ENCODE measurements at places on chromosomes 11 and 22. TPM values are rescaled to one million over a fixed set of nuclear protein-coding genes. Genes with fewer than 3 reads are reported as not detected.

The CHKA gene
- total RNA-seq = 38.0 TPM

The TMPRSS5 gene
- total RNA-seq = 35.0 TPM

The USP2 gene
- 13.7 TPM for total RNA-seq

The SLC22A25 gene
- total RNA-seq = not detected

The KRTAP5-10 gene
- not detected for total RNA-seq

The RCOR2 gene
- 0.40 TPM for total RNA-seq

The SAA4 gene
- not detected for total RNA-seq

The LRRC32 gene
- 192 TPM for total RNA-seq

The BIRC3 gene
- 22.3 TPM for total RNA-seq

The SORL1 gene
- 45.1 TPM for total RNA-seq

- no peak for DNase-seq
Measured at GRCh38 chr11:104771763-104772162, 126.5 kb downstream of the CASP12 start.

- peak; percentile 69 for DNase-seq
Measured at GRCh38 chr11:122733318-122733717, 77.8 kb downstream of the UBASH3B start.

- DNase-seq = no peak
Measured at GRCh38 chr11:72789493-72790131, 4.2 kb downstream of the STARD10 start.

DNA sequence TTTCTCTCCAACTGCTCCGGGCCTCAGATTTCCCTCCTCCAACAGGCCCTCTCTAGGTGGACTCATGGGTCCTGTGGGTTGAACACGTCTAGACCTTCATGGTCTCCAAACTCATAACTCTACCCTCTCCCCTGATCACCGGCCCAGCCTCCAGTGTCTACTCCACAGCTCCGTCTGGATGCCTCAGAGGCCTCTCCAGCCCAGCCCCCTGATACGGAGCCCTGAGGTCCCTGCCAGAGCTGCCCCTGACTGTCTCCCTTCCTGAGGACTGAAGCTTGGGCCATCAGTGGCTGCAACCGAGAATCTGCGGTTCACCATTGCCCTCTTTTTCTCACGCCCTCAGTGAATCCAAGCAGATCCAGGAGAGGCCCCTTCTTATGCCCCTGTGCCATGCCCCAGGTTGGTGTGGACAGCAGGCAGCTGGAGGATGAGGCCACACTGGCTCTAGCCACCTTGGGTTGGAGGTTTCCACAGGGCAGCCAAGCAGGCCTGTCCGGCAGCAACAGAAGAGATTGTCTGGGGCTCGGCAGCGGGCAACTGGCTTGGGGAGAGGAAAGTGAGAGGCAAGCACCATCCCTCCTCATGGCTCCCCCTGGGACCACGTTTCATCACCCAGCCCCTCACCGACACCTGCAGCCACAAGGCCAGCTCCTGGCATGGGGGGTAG, 104.6 kb upstream of the FGF3 start:
- peak; percentile 42 for DNase-seq

GRCh38 chr11:39363571-39363970, 2095.9 kb downstream of the LRRC4C start:
- no peak for DNase-seq

DNA sequence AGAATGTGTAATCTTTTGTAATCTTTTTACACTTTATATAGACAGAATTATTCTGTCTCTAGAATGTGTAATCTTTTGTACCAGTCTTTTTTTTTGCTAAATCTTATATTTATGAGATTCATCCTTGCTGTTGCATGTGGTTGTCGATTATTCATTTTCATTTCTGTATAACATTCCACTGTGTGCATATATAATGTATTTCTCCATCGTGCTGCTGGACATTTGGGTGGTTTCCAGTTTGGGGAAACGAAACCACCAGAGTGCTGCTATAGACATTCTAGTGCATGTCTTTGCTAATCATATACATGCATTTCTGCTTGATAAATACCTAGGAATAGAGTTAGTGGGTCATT, 146.5 kb downstream of the GRIK4 start:
- DNase-seq = no peak

DNA sequence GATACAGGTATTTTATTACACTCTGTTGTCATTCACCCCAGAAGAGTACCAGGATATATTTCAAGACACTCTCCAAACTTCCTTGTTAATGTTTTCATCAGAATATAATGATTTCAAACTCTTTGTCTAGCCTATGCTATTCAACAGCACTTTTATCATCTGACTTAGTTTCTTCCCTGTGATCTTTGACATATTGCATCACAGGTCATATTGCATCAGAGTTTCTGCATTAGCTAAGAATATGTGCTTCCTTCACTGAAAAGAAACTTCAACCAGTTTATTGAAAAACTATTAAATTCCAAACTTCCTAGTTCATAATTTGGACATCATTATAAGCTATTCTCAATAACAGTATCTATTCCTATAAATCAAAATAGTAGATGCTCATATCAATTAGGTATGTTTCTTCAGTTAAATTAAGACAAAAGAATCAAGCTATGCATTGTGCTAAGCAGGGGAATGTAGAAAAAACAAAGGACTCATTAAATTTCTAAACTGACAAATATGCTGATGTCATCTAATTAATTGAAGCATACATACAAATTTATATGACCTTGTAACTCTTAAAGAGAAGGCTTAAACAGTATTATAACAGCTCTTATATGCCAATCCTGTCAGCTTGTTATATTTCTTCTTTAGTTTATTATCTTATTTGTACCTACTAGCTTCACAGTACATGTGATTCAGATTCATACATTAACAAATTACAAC, 361.8 kb upstream of the LUZP2 start:
- DNase-seq = no peak

- peak; percentile 84 for DNase-seq
Measured at GRCh38 chr11:64742889-64743590, 902 bp downstream of the RASGRP2 start.

DNA sequence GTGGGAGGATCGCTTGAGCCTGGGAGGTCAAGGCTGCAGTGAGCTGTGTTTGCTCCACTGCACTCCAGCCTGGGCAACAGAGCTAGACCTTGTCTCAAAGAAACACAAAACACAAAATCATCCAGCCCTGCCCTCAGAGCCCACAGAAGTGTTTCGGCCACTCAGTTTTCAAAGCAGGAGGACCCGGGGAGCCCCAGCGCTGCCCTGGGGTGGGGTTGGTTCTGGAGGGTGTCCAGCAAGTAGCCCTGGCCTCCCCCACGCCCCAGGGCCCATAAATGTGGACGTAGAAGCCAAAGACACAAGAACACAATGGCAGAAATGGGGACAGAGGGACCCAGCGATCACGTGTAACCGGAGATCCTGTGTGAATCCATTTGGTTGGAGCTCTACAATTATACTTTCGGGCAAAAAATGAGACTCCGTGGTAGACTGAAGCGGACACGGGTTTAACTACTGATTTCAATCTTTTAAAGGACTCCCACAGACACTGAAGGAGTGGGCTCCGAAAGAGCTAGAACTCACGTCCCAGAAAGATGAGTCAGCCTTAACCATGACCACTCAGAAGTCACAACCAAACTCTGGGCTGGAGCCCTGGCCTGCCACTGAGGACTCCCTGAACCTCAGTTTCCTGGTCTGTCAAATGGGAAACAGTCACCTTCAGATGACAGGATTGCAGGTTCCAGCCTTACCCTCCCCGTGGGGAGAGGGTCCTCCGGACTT, 9.0 kb upstream of the CYTH4 start:
- DNase-seq = no peak

DNA sequence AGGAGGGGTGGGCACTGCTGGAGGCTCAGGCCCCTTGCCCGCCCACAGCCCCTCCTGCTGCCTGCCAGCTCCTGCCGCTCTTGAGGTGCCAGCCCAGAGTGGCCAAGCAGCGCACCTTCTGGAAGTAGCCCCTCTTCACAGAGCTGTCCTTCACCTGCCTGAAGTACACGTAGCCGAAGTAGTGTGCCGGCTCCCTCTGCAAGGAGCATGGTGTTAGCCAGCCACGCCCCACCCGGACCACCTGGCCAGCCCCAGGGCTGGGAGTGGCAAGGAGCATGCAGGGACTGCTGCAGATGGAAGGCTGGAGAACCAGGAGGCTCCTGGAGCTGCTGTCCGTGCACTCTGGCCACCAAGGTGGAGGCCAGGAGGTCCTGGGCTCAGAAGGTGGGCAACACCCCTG, 9.6 kb downstream of the DENND6B start:
- no peak for DNase-seq

DNA sequence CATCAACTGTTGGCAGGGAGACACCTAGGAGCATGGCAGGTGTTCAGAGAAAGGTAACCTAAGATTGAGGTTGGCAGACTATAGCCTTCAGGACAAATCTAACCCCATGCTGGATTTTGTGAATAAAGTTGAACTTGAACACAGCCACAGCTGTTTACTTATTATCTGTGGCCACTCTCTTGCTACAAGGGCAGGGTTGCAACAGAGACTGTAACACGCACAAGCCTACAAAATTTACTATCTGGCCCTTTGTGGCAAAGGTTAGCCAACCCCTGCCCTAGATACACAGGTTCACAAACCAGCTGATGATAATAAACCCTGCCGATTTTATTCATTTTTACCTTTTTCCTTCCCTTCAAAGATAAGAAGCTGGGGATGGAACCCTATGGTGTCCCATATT, 2.5 kb downstream of the THYN1 start:
- DNase-seq = no peak

- DNase-seq = no peak
Measured at GRCh38 chr11:44446366-44446762, 119.1 kb upstream of the CD82 start.

GRCh38 chr22:22917377-22917776, 29.8 kb downstream of the IGLL5 start:
- no peak for DNase-seq

GRCh38 chr22:29555065-29555644, 1.6 kb upstream of the THOC5 start:
- peak; percentile 75 for DNase-seq

DNA sequence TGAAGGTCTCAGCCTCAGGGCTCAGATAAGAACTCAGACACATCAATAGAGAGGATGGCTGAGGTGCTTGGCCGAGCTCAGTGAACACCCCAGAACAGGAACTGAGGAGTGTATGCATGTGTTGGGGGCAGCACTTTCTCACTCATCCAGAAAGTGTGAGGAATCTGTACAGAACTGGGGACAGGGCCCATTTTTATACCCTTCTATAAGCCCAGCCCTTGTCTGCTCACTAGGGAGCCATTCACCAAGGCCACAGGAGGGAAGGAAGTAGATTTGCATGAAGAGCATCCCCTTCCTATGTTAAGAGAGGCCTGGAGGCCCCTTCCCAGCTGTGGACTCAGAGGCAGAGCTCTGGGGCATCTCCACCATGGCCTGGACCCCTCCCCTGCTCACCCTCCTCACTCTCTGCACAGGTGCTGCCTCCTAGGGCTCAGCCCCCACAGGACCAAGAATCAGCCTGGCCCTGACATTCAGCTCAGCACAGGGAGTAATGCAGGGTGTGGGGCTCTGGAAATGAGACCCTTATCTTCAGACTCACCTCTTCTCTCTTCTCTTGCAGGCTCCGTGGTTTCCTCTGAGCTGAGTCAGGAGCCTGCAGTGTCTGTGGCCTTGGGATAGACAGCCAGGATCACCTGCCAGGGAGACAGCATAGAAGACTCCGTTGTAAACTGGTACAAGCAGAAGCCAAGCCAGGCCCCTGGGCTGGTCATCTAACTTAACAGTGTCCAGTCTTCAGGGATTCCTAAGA, 39.9 kb upstream of the GGTLC2 start:
- no peak for DNase-seq

- no peak for DNase-seq
Measured at GRCh38 chr22:47023871-47024270, 261.4 kb downstream of the TBC1D22A start.

DNA sequence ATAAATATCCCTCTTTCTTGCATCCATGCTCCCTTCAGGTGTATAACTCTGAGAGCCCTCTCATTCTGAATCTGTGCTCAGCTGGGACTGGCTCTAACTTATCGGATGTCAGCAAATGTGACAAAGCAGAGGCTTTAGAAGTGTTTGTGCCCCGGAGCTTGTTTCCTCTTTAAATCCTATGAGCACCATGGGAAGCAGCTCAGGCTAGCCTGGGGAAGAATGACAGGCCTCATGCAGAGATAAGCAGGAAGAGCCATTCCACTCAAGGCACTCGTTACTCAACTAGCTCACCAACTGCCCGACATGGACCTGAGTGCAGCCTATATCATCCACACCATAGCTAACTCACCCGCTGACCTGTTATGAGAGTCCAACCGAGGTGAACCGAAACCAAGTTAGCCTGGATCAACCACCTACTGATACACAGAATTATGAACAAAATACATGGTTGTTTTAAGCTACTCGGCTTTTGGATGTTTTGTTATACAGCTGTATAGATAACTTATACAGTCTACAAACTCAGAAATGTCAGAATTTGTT, 990.7 kb downstream of the NTM start:
- DNase-seq = no peak

DNA sequence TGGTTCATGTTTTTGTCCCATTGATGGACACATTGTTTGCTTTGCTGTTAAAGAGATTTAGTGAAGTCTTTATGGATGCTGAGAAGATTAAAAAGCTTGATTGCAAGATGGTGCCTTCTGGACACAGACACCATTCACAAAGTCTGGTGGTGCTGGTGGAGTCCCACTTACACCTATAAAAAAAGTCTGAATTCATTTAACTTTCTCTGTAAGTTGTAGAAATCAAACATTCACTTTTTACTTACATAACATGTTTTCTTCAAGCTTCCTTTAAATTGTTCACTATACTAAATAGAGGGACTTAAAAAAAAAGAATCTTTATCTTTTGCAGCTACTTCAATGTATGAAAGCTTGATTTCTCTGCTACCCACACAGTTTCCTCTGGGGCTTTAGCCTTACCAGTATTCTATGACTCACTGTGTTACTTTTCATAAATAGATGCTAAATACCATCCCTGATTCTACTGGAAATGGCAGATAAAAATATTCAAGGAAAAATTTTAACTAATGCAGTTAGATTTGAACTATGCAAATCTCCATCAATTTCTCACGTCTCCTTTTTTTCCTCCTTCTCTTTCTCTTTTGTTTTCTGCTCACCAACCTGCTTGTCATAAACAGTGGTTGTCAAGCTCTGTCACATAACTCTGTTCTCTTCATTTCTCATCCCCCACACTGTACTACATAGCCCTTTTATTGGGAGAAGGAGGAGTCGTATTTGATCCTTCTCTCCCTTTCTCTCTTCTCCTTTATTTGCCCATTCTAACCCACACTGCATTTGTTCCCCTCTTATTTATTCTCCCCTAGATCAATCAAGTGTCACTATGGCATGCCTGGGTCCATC, 89.7 kb downstream of the FAM76B start:
- DNase-seq = no peak

GRCh38 chr11:129960216-129961214, 42.1 kb downstream of the PRDM10 start:
- no peak for DNase-seq

GRCh38 chr11:20158597-20159257, 1.5 kb downstream of the DBX1 start:
- DNase-seq = peak; percentile 70

GRCh38 chr11:134497586-134497985, 85.5 kb upstream of the B3GAT1 start:
- DNase-seq = peak; percentile 10
